ENCODE measurements at places on chromosomes 6 and 20. TPM values are rescaled to one million over a fixed set of nuclear protein-coding genes. Genes with fewer than 3 reads are reported as not detected.

Gene ZBTB12
- polyA plus RNA-seq: 23.1 TPM

Gene NRSN1
- polyA plus RNA-seq: 1.1 TPM

Gene CEBPB
- 2.4 TPM for polyA plus RNA-seq

Gene GJA1
- 73.1 TPM for polyA plus RNA-seq

Data from left kidney (tissue), 8 donors.